Right forelimb (tissue), 1 donor: ENCODE measurements at places on chromosomes 16 and 17.

- DNase-seq: no peak
Measured at GRCh38 chr16:73166947-73167550, 119.1 kb upstream of the ZFHX3 start.

GRCh38 chr17:59846394-59847165 lies 46.2 kb downstream of the TUBD1 start:
- peak; percentile 70 for DNase-seq

- no peak for DNase-seq
Measured at GRCh38 chr16:84449156-84450140, 55.0 kb downstream of the MEAK7 start.

DNA sequence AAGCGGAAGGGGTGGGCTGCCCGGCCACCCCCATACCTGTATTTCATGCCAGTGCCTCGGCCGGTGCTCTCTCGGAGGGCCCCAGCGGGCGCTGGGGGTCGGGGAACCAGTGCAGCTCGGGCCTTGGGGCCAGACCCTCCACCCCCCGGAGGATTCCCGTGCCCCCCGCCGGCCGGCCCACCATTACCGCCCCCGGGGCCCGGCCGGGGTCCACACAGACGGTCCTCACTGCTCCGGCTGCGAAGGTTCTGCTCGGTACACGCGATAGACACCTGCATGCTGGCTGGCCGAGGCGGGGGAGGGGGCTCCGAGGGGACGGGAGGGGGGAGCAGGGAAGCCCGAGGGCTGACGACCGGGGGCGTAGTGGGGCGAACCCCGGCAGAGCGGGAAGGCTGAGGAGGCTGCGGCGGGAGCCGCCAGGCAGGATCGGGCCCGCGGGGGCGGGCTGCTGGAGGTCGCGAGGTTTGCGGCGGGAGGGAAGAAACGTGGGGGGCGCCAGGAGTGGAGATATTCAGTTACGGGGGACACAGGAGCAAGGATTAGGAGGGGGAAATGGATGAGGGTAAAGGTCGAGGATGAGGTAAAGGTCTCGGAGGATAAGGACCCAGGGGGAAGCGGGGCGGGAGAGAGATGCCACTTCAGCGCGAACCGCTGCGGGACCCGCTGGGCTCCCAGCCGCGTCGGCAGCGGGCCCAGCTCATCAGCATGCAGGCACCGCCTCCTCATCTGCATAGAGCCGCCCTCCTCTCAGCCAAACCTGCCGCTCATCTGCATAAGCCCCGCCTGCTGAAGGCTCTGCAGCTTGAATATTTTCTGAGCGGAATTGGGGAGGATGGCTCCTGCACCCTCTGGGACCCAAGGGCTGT lies at the start of gene KCNAB3:
Gene KCNAB3 (minus strand): TSS at position 699 of the 866 bp plus-strand sequence. CDS start 421 bp downstream, at position 278.
- DNase-seq: peak; percentile 84

DNA sequence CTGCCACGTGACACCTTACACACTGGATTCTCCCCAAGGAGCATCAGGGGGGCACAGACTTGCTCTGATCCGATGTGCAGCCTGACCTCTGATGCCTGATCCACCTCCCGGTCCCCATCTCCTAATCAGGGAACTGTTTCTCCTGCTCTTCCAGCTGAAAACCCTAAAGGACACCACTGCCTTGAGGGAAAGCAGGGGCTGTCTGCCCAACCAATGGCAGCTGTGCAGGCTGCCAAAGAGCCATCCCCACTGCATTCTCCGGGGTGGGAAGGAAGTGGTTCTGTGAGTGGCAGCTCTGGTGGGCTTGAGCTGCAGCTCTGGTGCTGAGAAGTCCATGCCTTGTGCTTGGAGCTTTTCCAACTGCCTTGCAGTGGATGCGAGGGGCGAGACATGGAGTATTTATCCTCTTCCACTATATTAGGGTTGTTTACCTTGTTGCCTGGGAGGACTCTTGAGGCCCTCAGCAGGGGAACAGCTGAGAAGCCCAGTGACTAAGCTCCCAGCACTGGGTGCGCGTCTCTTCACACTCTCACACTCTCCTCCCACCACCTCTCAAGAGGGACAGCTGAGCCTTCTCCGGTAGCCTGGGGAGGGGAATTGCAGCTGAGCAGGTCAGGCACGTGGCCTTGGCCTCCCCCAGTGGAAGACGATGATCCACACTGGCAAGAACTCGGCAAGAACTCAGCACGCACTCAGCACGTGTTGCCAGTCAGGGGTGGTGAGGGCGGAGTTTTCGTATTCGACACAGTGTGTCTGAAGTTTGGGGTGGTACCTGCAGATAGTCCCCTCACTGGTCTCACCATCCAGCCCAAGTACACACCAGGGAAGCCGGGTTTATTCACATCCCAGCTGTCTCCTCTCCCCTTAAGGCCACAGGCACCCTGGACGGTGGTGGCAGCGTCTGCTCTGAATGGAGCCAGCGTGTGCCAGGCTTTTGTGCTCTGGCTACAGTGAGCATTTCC lies 21.1 kb upstream of the SPATA32 start:
- DNase-seq: no peak
